ENCODE measurements at places on chromosomes 16 and 17. TPM values are rescaled to one million over a fixed set of nuclear protein-coding genes. Genes with fewer than 3 reads are reported as not detected.

DNA sequence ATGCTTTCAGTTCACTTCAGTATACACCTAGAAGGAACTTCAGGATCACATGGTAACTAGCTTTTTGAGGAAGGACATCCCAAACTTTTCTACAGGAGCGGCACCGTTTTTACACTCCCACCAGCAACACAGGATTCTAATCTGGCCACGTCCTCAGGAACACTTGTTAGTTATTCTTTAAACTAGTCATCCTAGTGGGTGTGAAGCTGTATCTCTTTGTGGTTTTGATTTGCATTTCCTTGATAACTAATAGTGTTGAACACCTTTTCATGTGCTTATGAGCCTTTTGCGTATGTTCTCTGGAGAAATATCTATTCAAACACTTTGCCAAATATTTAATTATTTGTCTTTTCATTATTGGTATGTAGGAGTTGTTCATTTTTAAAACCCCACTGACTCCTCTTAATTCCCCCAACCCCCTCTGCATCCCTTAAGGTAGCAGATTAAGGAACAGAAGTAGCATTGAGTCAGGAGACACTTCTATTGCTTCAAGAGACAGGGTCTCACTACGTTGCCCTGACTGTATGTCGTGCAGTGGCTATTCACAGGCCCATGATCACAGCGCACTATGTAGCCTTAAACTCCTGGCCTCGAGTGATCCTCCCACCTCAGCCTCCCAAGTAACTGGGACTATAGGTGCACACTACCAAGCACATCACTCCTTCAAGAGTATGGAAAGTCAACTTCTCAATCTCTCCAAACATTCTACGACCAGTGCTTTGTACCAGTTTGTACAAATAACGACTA lies 25.4 kb downstream of the YWHAE start:
- no peak for DNase-seq

Gene KRT33B
- not detected for total RNA-seq

- DNase-seq = no peak
Measured at GRCh38 chr17:17783825-17784656, 52.7 kb downstream of the SREBF1 start.

GRCh38 chr17:73042809-73043685 lies 49.4 kb downstream of the SLC39A11 start:
- DNase-seq = no peak

GRCh38 chr17:76925441-76925891 lies 57.3 kb downstream of the MGAT5B start:
- DNase-seq = no peak

DNA sequence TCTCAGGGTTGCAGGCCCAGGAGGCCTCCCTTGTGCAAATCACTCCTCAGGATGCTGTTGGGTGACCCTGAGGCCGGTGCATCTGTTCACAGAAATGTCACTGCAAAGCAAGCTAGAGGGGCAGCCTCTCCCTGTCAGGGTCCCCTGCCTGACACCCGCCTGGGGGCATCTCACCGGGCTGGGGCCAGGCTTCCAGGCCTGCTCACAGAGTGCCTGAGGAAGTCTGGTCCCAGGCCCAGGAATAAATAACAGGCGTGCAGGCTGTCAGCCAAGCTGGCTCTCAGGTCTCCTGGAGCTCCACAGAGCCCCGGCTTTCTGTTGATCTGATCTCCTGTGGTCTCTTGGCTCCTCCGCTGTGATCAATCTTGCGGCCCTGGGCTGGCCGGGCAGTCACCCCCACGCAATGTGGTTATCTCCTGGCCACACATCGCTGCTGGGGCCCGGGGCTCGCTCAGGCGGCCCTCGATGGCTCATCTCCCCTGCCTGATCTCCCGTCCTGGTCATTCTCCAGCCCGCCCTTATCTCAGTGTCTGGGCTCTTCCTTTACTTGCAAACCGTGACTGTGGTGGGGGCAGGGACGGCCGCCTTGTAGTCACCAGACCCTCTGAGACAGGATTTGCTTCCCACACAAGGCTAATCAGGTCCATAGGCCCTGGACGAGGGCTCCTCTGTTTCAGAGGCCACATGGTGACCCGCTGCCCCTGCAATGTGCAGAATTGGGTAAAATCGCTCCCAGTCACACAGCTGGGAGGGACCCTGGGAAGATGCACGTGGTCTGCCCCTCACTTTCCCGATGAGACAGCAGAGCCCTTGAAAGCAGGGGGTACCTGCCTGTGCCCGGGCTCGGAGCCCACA lies 231.2 kb upstream of the GSE1 start:
- no peak for DNase-seq

GRCh38 chr17:21419299-21420239 lies 43.4 kb downstream of the KCNJ12 start:
- no peak for DNase-seq
